A549 treated with DMSO at 1 μM for 4 hours (cell line): ENCODE measurements at places on chromosomes 13 and 19. TPM values are rescaled to one million over a fixed set of nuclear protein-coding genes. Genes with fewer than 3 reads are reported as not detected.

Gene HSPB6
- total RNA-seq, result 0.16 to 0.34 TPM (median 0.20 TPM) in 5 replicates

Gene C19orf73
- total RNA-seq, result 1.3 to 2.2 TPM (median 2.0 TPM) in 5 replicates

Gene TLE6
- 4.1 to 6.1 TPM (median 5.0 TPM) in 5 replicates for total RNA-seq

Gene CAPN12
- total RNA-seq, result 5.2 to 7.0 TPM (median 6.0 TPM) in 5 replicates

Gene RYR1
- 4.4 to 5.9 TPM (median 5.6 TPM) in 5 replicates for total RNA-seq

Gene ARHGAP33
- 3.5 to 9.2 TPM (median 6.2 TPM) in 5 replicates for total RNA-seq

Gene S1PR5
- total RNA-seq, result 2.1 to 2.9 TPM (median 2.6 TPM) in 5 replicates

Gene SBK3
- total RNA-seq, result 1.7 to 2.4 TPM (median 2.2 TPM) in 5 replicates

Gene CATSPERD
- not detected in 5 replicates for total RNA-seq

Gene LILRB4
- total RNA-seq, result not detected in 5 replicates

Gene PLD3
- total RNA-seq, result 240 to 285 TPM (median 257 TPM) in 5 replicates

Gene ZNF529
- 2.4 to 3.2 TPM (median 2.8 TPM) in 5 replicates for total RNA-seq

Gene IFNL1
- 0.15 to 0.28 TPM (median 0.27 TPM) in 3 of 5 replicates, not detected in the others for total RNA-seq

Gene PCDH9
- 6.7 to 9.3 TPM (median 8.7 TPM) in 5 replicates for total RNA-seq

Gene GPR12
- total RNA-seq, result not detected in 5 replicates

Gene MARCHF2
- total RNA-seq, result 13.2 to 17.9 TPM (median 16.4 TPM) in 5 replicates

Gene CAMSAP3
- total RNA-seq, result 2.5 to 4.6 TPM (median 4.1 TPM) in 5 replicates

Gene S1PR4
- total RNA-seq, result 0.11 to 0.20 TPM (median 0.17 TPM) in 4 of 5 replicates, not detected in the other

Gene ZNF69
- not detected in 5 replicates for total RNA-seq

Gene PTGIR
- total RNA-seq, result 0.05 to 0.10 TPM (median 0.08 TPM) in 3 of 5 replicates, not detected in the others

Gene LRP3
- 36.5 to 60.5 TPM (median 53.6 TPM) in 5 replicates for total RNA-seq

Gene PDX1
- 0.06 to 0.14 TPM (median 0.07 TPM) in 3 of 5 replicates, not detected in the others for total RNA-seq

Gene KASH5
- not detected in 5 replicates for total RNA-seq

Gene PRR12
- total RNA-seq, result 27.6 to 35.1 TPM (median 29.7 TPM) in 5 replicates

Gene ZNF808
- 0.03 to 0.34 TPM (median 0.16 TPM) in 5 replicates for total RNA-seq

Gene ADAMTS10
- total RNA-seq, result 13.7 to 19.0 TPM (median 17.6 TPM) in 5 replicates

Gene AMER2
- not detected in 5 replicates for total RNA-seq

Gene AXL
- 139 to 161 TPM (median 160 TPM) in 5 replicates for total RNA-seq

Gene TJP3
- 0.38 to 0.73 TPM (median 0.53 TPM) in 5 replicates for total RNA-seq

Gene SMIM44
- total RNA-seq, result not detected in 5 replicates

Gene GNG14
- not detected in 5 replicates for total RNA-seq

Gene COX7A1
- not detected in 5 replicates for total RNA-seq
